Amniotic epithelial cell (primary cell): ENCODE measurements at places on chromosomes 4 and X.

GRCh38 chrX:29902004-29902403 lies 313.4 kb upstream of the MAGEB2 start:
- DNase-seq = no peak

DNA sequence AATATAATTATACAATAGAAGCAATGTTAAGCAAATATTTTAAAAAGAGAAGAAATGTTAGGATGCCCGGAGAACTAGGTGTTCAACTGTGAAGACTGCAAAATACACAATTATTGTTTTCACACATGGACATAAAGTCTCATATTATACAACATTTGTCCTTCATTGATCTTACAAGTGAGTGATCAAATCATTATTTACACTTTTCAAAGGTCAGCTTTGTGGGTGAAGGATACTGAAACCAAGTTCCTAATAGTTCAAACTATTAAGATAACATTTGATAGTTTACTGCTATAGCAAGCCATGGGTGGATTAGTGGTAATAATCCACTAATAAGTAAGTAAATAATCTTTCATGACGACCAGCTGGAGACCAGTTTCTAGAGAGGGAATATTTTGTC lies 23.3 kb downstream of the CTSO start:
- DNase-seq = no peak

- peak; percentile 26 for DNase-seq
Observed at GRCh38 chr4:88907478-88907877, 149.5 kb downstream of the FAM13A start.

DNA sequence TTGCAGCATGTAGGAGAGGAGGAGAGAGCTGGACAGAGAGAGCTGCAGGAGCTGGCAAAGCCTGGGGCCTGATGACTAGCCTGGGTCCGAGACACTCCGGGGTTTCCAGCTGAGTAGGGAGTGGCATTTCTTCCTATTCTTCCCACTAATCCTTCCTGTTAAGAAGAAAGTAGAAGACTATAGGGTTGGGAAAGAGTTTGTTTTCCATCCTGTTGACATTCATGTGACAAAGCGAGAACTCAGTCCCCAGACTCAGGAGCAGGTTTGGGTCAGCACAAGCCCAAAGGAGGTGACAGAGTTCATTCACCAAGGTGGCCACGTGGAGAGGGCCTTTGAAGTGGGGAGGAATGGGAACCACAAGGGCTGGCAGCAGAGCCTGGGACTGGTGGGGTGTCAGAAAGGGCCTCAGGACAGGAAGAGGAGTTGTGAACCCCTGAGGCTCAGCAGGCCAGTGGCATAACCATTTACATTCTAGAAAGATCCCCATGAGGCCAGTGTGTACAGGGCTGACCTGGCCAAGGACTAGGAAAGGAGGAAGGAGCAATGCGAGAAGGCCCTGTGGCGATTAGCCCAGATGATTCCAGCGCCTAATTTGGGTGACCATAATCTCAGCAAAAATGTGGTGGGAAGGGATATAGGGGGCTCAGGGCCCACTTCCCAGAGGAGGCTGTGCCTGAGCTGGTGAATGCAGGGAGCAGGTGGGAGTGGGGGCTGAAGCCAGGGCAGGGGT lies 3.3 kb upstream of the HAUS3 start:
- DNase-seq = no peak

- no peak for DNase-seq
Observed at GRCh38 chr4:66300336-66300934, 630.1 kb upstream of the EPHA5 start.

GRCh38 chr4:127642169-127642568 lies 9.4 kb downstream of the INTU start:
- DNase-seq = no peak

GRCh38 chr4:186264660-186265059 lies 1.3 kb upstream of the F11 start:
- DNase-seq = no peak

DNA sequence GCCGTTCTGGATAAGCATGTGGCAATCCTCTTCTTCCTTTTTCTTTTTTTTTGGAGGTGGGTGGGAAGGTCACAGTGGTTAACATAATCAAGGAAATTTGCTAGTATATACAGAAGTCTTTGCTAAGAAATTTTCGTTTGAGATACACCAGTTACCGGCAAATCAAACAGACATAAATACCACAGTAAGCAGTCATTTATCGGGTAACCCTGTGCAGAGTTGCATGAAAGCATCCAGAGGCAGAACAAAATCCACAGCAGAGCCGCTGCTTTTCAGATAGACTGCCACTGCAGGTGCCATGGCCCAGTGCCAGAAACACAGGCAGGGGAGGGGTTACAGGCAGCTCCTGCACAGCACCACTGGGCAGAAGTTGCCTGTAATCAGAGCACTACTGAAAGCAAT lies 179.1 kb upstream of the MAB21L2 start:
- DNase-seq = peak; percentile 69

DNA sequence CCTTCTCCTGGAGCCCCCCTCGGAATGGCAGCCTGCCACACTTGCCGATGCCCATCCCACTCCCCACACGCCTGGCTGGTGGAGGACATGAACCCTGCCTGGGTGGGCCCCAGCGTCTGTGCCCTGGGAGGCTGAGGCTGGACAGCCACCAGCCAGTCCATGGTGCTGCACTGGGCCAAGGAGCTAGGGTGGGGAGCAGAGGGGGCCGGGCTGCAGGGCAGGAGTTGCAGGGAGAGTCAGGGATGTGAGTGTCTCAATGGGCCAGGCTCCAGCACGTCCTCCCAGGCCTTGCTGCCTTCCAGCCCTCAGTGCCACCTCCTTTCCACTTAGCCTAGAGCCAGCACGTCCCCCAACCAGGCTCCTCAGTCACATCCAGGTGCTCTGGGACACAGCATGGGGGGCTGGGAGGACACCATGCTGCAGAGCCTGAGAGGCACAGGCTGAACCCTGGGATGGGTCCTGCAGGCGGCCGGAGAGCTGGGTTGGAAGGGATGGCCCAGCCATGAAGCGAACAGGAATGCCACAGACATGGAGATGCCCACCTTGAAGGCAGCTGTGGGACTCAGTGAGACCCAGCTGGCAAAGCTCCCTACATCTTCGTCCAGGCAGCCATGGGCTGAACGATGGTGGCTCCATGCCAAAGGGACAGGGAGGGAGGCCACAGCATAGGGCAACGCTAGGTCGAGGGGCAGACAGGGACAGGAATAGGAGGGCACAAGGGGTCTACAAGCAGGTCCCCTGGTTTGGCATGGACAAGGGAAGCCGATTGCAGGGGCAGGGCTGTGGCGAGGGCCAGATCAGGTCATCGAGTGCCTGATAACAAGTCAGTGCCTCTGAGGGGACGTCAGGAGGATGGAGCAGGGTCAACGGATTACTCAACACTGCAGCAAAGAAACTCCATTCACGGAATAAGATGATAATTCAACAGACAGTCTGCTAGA lies 30.1 kb upstream of the MXD4 start:
- DNase-seq = no peak

- peak; percentile 41 for DNase-seq
Observed at GRCh38 chrX:119790977-119791436, 423 bp downstream of the RPL39 start.

DNA sequence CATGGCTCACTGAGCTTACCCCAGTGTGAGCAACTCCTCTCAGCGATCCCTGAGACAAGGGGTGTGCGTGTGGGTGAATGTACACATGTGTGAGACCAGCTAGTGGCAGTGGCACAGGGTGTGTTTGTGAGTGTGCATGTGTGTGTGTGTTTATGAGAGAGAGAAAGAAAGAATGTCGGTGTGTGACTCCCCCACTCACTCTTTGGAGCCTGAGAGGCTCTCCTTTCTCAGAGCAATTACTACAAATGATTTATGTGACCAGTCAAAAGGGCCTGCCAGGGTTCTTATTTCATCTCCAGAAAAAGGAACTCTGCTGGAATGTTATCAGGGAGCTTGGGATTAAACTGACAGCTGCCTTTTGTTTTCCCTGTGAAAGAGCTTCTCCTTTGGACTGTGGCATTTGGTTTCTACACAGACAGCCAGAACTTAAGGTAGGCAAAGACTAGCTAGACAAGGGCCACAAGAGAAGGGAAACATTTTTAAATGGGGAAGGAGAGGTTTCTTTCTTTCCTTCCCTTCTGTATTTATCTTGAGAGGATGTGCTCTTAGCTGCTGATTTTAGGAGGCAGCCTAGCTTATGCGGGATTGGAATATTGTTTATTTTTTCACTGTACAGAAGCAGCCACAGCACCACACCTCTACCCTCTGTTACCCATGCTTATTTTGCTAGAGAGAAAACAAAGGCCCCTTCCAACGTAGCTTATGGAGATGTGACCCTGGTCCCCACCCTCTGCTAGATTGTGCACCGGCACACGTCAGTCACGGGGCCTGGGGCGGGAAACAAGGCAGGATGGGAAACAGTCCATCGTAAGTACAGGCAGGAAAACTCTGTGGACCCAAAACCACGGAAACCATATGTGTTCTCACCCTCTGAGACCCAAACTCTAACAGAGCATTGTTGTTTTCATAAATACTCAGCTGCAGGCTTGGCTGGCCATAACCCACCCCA lies 143.5 kb downstream of the MGST2 start:
- DNase-seq = peak; percentile 86

GRCh38 chrX:102651242-102652011 lies at the start of gene GPRASP1:
TSS of gene GPRASP1 (plus strand) at chrX:102651483. CDS start at chrX:102653914, 2,431 bp downstream.
- no peak for DNase-seq

GRCh38 chr4:66923081-66923865 lies 622.0 kb downstream of the CENPC start:
- no peak for DNase-seq

GRCh38 chr4:79959652-79960051 lies 113.4 kb downstream of the ANTXR2 start:
- no peak for DNase-seq

DNA sequence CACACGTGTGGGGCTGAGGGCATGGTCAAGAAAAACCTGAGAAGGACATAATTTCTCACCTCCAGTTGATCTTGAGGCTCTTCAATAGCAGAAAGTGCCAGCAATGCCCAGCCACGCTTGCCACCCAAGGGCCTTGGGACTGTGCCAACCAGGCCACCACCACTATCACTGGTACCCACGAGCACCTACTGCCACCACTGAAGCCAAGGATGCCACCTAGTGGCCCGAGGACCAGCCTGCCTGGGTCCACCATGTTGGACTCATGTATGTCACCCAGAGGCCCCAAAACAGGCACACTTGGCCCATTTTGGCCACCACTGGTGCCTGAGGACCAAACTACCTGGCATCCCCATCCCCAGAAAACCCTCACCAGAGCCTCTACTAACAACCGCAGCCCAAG lies 191.8 kb downstream of the ADAM29 start:
- no peak for DNase-seq
